ENCODE measurements at places on chromosomes 6 and 20.

DNA sequence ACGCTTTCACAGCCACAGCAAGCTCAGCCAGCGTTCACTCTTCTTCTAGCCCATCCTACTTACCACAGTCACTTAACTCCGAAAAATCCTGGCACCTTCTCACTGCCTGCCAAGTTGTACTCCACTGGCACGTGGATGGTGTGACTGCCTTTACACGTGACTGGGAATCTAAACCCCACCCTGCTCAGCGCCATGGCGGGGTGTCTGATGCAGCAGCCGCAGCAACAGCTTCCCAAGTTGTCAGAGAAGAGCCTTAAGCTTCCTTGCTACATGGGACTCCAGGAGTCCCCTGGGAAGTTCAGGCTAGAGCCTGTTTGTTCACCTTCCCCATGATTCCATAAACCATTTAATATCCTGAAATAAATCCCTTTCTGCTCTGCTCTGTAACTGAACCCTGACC is 61.9 kb upstream of the FOXC1 start:
- no peak for DNase-seq

GRCh38 chr6:161396539-161396938 is 122.7 kb upstream of the AGPAT4 start:
- DNase-seq: no peak

DNA sequence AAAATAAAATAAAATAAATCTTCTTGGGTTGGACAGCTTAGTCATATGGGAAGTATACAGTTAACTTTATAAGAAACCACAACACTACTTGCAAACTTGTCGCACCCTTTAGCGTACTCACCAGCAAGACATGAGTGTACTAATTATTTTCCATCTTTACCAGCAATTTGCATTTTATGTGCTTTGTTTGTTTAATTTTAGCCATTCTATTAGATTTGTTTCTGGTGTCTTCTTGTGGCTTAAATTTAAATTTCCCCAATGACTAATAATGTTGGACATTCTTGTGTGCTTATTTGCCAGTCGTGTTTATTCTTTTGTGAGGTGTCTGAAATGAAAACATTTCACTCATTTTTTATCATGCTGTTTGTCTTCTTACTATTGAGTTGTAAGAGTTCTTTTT is 1172.2 kb upstream of the CITED2 start:
- no peak for DNase-seq

DNA sequence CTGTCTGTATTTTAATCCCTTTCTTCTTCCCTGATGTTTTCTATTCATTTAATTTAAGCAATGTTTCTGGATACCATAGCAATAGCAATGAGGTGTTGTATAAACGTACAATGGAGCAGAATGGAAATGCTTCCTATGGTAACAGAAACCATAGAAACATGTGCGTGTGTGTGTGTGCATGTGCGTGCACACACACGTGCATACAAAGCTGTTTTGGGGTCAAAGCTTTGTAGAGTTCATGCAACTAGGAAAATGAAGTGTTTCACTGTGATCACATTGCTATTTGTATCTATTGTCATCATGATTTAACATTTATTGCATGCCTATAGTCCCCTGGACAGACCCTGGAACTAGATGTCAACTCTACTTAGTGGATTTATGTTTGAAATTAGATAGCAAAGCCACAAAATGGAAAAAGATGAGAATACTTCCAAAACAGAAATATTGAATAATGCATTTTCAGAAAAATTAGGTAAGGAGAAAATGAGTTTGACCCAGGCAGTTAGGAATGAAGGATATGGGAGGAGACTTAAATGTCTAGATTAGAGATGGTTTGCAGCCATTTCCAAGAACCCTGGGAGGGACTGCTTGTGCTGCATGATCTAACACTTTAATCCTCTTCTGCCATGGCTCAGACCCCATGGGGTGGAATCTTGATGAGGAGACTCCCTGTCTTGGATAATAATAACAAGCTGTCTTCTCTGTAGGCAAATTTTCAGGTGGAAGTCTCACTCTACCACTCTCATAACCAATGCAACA is 124.4 kb downstream of the TRMT11 start:
- DNase-seq: no peak

- DNase-seq: no peak
Measured at GRCh38 chr6:151690768-151691562, 116.5 kb upstream of the ESR1 start.

Measured in stimulated activated CD4-positive, alpha-beta T cell treated with anti-CD3 and anti-CD28 coated beads, Interleukin-15, amount 100 ng/mL, for 1 hour (primary cell).